Head of caudate nucleus (tissue), 42 donors: ENCODE measurements at places on chromosomes 7 and 10.

DNA sequence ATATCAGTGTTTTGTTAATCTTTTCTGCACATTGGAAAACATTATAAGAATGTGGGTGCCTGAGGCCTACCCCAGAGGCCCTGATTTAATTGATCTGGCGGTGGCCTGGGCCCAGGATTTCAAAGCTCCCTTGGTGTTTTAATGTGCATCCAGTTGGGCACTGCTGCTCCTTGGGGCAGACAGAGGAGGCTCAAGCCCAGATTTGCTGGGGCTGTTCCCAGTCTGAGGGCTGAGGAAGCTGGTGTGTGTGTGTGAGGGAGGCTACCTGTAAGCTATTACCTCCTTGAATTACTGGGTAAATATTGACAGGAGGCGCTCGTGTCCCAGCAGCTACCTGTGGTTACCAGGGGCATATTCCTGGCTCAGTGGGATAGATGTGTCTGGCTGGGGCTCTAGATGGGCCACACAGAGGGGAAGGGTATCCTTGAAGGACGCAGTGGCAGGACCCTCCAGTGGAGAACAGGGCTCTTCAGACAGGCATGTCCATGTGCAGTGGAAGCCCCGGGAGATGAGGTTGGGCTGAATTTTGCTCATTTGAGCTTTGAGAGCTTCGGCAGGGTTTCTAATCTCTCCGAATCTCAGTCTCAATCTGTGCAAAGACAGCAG, 975.4 kb upstream of the ZNF722 start:
- DNase-seq: no peak

DNA sequence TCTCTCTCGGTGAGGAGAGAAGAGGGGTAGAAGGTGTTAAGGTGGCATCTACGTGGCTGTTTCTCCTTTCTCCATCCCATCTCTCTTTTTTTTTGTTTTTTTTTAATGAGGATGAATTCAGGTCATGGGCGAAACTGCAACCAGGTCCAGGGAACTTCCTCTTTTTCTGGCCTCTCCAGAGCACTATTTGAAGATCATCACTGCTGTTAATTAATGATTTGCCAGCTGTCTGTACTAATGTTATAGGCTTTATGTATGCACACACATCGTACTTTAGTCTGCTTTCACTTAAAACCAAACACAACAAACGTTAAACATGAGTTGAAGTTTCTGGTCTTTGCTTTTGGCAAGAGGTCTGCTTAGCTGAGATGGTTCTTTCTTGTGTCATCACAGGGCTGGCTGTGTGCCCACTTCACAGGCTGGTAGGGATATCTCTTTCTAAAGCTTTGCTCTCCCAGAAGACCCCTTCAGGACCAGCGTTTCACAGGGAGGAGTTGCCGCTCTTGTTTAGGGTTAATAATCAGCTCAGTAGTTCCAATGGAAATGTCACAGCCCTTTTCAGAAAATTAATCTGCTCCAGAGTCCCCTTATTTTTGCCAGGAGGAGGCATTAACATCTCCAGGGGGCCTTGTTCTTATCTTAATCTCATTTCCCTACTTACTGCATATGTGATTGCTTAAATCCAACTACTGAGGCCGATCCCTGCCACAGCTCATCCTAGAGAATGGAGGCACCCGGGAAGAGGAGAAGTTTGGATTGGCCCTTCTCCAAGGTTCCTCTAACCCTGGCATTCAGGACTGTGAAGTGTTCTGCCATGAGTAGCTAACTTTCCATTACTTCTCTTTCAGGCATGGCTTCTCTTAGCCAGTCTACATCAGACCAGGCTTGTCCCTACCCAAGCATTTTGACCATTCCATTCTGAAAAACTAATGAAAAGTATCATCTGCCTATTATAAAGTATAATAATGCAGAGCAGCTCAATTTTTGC, 273.9 kb upstream of the NFE2L3 start:
- no peak for DNase-seq

DNA sequence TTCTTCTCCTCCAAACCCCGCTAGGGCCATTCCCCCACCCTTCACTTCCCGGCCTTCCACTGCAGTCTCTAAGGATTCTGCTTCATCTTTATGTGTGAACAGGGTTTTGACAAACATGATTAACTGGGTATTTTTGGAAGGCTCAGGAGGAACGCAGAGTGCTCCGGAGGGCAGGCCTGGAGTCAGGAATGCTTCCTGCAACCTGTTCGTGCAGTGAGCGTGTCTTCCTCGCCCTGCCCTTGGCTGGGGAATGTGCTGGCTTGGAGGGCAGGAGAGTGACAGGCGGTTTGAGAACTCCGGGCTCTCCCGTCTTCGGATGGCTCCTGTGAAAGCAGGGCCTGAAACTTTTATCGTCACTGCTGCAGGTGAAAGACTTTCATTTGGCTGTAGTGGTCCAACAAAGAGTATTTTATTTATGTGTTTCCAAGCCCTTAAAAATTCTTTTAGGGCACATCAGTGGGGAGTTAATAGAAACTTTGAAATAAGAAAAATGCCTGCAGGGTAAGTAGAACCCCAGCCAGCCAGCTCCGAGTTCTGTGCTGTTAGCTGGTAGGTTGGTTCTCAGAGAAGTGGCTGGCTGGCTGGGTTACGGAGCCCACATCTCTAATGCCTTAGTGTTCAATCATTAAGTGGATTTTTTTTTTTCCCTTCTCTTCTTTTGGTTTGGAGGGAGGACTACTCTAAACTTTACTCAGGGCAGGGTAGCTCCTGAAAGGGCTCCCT, 51.0 kb downstream of the TCF7L2 start:
- no peak for DNase-seq

DNA sequence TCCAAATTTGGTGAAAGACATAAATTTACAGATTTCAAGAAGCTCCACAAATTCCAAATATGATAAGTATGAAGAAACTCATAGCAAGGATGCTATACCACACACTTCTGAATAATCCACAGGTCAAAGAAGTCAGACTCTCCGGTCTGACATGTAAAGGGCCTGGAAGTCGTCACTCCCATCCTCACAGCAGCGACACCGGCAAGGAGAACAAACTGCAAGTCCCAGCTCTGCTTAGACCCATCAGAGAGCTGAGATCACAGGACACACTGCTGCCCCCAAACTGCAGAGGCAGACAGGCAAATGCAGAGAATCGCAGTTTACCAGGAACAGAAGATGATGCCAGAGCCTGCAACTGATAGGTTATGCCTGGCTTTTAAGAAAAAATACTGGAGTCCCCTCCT, 62.0 kb downstream of the AMZ1 start:
- no peak for DNase-seq

- no peak for DNase-seq
These were observed 20.3 kb downstream of the CHAT start for GRCh38 chr10:49634069-49634660.

DNA sequence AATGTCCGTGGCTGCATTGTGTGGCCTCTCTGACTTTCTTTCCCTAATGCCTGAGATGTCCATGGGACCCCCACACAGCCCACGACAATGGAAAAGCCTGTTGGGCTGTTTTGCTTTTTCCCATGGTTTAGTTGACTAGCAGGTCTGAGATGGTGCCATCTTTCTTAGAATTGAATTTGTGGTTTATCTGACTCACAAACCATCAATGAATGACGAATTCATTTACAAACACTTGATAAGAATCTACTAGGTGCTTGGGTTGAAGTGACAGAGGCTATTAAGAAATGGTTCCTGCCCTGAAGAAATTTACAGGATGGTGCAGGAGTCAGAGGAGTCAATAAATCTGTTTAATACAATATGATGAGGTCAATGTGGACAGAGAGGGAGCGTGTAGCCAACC, 75.4 kb downstream of the OTUD1 start:
- no peak for DNase-seq

DNA sequence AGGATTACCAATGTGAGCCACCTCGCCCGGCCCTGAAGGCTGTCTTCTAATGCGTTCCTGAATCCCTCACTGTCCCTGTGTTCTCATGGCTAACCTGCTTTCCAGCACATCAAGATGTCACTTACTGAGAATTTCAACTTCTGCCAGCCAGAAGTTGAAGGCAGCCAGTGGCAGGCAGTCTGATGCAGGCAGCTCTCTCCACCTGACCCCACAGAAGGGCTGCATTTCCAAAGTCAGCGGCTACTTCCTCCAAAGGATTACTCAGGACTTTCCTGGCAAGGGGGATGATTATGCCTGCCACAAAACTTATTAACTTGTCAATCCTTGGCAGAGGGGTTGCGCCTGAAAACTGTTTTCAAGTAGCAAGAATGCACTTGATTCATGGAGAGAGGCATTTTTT, 1219.4 kb downstream of the TYW1 start:
- no peak for DNase-seq

DNA sequence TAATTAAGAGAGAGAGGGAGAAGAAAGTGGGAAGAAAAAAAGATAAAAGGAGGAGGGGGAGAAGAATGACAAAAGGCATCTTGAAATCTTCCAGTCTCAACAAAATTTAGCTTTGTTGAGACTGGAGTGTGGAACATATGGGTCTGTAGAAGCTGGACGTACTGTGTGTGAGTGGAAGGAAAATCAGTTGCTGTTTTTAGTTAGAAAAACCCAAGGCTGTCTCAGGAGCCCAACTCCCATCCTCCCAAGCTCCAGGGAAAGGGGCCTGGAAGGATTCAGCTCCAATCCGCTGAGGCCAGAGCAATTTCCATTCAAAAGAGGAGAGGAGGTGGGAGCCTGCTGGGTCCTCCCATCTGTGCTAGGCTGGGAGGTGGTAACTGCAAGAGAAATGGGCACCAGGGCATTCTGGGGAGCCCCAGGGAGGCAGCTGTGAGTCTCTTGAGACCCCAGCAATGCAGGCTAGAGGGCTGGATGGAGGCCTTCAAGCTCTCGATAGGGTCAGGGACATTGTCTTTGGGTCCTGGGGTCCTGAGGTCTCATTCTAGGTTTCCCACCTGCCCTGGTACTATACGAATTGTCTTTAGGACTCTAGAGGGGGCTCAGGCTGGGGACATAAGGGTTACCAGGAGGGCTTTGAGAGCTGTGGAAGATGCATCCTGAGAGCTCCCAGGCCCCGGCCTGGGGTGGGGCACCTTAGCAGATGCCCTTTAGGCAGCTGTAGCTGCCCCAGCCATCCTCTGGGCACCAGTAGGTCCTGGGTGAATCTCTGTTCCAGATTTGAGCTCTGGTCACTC, 21.4 kb downstream of the ADCYAP1R1 start:
- no peak for DNase-seq

GRCh38 chr10:29635711-29636144, 957 bp upstream of the SVIL start:
- DNase-seq: no peak

- DNase-seq: no peak
These were observed 7.3 kb downstream of the SLC25A13 start for GRCh38 chr7:96314402-96315124.

GRCh38 chr7:138154661-138155060, 78.4 kb downstream of the AKR1D1 start:
- no peak for DNase-seq

DNA sequence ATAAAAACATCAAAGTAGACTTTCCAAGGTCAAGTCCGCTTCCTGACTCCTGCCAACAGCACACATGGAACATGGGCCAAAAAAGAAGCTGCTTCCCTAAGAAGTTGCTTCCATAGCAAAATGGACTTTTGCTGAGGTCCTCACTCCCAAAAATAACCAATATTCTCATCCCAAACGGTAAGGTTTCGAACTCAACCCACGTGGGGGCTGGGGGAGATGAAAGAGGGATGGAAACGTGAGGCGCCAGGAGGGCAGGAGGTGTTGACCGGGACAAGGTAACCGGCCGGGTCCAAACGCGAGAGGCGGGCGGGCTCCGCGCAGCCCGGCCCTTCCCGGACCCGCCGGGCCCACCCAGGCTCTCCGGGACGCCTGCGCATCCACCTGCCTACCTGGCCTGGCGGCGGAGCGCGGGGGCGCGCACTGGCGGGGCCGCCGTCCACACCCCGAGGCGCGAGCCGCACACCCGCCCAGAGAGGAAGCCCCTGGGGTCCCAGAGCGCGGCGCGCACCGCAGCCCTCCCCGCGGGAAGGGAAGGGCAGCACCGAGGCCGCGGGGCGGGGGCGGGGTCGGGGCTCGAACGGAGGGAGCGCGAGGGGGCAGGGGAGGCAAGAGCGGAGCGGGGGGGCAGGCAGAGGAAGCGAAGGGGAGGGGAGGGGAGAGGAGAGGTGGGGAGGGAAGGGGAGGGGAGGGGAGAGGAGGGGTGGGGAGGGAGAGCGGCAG, 742 bp downstream of the LMBR1 start:
- peak; percentile 45 for DNase-seq

DNA sequence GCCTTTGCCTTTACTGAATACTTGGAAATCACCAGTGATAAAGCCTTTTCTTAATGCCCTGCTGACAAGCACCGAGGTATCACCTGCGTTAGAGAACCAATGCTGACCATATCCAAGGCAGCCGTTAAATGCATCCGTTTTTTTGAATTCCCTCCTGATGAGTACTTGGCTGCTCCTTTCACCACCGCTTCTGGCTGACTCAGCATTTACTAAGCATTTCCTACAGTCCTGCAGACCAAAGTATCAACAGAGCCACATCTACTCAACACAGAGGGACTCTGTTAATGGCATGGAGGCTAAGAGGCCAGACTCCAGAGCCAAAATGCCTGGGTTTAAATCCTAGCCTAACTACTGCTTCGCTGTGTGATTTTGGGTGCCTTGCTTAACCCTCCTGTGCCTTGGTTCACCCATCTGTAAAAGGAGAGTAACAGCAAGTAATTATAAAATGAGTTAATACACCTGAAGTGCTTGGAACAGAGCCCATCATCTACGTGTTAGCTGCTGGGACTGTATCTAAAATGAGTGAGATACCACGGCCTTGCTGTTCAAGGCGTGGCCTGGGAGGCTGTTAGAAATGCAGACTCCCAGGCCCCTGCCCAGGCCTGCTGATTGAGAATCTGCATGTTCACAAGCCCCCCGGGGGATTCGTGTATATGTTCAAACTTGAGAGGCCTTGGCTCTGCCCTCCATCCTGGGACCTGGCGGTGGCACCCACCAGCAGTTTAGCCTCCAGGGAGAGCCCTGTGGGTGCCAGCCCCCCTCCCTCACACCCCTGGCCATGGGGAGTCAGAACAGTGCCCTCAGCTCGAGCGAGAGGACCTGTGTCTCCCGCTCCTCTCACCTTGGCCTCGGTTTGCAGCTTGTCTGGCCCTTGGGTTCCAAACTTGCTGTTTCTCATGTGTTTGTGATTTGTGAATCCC, 30.8 kb upstream of the EFCAB10 start:
- no peak for DNase-seq

DNA sequence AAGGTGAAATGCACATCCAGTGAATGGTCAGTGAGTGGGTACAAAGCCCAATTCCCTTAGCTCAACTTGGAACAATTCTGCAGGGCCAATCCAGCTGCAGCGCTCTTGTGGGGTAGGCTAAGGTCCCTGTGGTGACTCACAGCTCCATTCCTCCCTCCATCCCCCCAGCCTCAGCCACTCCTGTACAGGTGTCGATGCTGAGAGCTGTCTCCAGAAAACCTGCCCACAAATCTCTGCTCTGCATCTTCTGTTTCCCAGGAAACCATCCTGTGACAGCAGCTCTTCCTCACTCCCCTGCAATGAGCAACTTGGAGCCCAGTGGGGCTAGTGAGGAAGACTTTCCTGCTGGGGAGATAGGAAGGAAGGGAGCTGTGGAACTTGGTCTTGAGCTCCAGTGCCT, 244.7 kb upstream of the GPR26 start:
- peak; percentile 65 for DNase-seq

DNA sequence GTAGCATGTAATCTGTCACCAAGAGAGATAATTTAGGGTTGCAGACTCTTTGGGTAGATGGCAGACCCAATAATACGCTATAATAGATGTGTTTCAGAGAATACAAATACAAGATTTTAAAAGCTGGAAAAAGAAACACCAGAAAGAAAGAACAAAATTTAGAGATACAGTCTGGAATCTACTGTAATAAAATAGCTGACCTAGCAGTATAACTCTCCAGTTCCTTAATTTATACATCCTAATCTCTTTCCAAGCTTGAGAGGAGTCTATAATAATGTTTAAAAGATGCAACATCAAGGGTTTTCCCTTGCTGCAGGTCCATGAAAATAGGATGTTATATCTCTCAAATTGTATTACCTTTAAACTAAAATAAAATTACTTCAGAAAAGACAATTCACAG, 27.2 kb upstream of the GPR22 start:
- DNase-seq: no peak
